ENCODE measurements at places on chromosomes 3 and 15.

- no peak for DNase-seq
Observed at GRCh38 chr3:5757213-5757804, 569.8 kb downstream of the EDEM1 start.

DNA sequence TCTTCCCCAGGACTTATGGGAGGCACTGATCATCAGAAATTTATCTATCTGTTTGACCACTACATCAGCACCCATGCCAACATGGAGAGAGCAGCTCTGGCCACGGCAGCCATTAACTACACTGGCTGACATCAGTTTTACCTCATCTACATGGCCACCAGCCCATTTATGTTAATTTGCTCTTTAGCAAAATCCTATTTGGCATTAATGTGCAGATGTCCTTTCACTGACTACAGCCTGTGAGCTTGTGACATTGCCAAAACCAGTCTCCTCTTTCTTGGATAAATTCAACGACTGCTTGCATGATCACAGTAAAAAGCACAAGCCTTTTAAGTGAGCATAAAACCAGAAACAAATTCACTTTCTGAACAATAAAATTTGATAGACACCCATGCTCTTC lies 47.5 kb downstream of the NR1I2 start:
- DNase-seq = no peak

- DNase-seq = no peak
Observed at GRCh38 chr15:94584833-94585244, 353.5 kb downstream of the MCTP2 start.

DNA sequence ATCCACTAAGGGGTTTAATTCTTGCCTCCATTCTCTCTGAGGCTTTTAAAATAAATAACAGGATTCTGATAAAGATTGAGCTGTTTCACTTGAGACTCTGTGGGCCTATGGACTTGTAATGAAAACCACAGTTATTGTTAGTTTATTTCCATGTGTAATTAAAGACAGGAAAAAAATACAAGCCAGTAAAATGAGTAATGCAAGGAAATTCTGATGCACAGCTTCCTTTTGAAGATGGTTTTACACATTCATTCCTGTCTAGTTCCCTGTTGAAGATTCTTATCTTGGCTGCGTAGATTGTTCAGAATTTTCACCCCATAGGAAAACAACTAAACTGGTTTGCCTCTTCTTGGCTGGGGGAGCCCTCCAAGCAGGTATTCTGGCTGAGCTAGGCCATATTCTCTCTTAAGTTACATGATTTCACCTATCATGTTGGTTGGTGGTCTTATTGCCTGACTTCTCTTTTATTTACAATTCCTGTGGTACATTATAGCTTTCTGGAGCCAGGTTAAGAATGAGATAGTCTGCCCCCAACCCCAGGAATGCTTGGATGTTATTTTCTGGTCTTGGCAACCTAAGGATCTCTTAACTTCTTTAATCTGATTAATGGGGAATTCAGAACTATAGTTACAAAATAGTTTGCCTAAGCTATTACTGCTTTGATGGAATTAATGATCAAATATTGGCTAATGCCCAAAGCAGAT lies 67.6 kb downstream of the MITF start:
- DNase-seq = no peak

GRCh38 chr15:66830823-66831222 lies 128.8 kb downstream of the SMAD6 start:
- no peak for DNase-seq

DNA sequence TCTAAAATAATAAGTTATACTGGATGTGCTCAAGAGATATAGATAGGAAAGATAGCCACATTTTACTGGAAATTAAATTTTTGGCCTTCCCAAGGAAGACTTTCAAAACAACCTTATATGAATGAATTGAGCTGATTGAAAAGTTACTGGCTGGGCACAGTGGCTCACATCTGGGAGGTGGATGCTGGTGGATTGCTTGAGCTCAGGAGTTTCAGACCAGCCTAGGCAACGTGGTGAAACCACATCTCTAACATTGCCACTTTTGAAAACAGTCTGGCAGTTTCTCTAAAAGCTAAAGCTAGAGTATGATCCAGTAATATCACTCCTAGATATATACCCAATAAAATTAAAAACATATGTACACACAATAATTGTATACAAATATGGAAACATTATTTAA lies 231.4 kb upstream of the POU1F1 start:
- DNase-seq = no peak

DNA sequence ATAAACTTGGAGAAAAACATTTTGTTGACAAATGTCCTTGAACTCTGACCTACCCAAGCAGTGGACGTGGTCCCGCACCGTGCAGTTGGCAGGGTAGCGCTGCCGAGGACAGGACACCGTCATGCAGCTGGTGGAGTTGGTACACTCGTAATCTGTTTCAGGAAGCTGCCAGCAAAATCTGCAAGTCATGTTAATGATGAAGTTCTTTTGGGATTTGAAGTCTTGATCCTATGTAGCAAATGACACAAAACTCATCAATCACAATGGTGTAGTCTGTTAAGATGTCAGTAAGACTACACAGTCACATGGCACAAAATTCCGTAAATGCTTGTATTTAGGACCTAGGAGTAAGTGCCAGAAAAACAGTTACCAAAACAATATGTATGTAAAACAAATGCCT lies 5.5 kb downstream of the TM2D3 start:
- DNase-seq = no peak

GRCh38 chr15:80854104-80854503 lies 74.9 kb downstream of the CEMIP start:
- DNase-seq = no peak

- DNase-seq = no peak
Observed at GRCh38 chr3:138902171-138902570, 44.8 kb downstream of the FOXL2 start.

GRCh38 chr3:192365571-192365970 lies 361.8 kb downstream of the FGF12 start:
- no peak for DNase-seq

- DNase-seq = no peak
Observed at GRCh38 chr3:196486263-196486662, 17.3 kb downstream of the RNF168 start.
